Activated effector memory CD4-positive, alpha-beta T cell treated with anti-CD3 and anti-CD28 coated beads, Interleukin-2, amount 50 U/mL, for 16 hours (primary cell): ENCODE measurements at places on chromosomes 12 and 14.

GRCh38 chr14:81256289-81256960 is 35.7 kb upstream of the GTF2A1 start:
- no peak for DNase-seq

DNA sequence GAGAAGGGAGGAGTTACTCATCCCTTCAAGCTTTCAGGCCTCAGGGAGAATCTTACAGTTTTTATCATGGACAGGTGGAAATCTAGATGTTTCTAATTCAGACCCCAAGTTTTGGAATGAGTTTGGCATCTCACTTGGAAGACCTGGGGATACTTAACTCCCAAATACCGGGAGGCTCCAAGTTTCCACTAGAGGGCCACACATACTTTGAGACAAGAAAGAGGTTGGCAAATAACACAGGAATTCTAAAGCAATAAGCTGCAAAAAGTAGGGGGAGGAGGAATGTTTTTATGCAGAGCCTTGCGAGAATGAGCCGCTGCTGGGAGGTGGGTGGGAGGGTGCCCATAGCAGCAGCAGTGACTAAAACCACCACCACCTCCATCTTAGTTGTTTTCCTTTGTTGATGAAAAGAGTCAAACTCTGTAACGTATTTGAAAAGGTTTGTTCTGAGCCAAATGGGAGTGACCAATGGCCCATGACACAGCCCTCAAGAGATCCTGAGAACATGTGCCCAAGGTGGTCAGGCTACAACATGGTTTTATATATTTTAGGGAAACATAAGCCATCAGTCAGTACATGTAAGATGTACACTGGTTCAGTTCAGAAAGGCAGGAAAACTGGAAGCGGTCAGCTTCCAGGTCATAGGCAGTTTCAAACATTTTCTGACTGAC is 34.2 kb upstream of the RNASE1 start:
- no peak for DNase-seq

GRCh38 chr14:89196545-89196944 is 220.5 kb downstream of the FOXN3 start:
- no peak for DNase-seq

GRCh38 chr14:26993556-26993955 is 395.7 kb upstream of the NOVA1 start:
- DNase-seq: no peak

GRCh38 chr12:114685869-114686268 is 1.9 kb upstream of the TBX3 start:
- DNase-seq: no peak

DNA sequence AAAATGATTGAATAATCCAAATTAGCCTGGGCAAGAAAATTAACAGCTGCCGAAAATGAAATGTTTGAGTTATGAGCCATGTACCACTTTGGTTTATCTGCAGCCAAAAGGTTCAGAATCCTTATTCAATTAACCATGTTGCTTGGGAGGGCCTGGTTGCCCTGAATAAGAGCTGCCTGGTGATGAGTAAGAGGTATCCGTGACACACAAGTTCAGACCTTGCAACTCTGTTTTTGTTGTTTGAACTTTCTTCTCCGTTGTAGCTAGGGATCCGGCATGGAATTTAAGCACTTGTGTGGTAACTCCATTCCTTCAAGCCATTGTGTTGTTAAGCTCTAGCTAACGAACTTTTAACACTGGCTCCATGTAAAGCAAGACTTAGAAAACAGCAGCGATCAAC is 35.7 kb downstream of the FOXA1 start:
- no peak for DNase-seq

- no peak for DNase-seq
Measured at GRCh38 chr12:57241402-57242310, 9.3 kb downstream of the STAC3 start.

DNA sequence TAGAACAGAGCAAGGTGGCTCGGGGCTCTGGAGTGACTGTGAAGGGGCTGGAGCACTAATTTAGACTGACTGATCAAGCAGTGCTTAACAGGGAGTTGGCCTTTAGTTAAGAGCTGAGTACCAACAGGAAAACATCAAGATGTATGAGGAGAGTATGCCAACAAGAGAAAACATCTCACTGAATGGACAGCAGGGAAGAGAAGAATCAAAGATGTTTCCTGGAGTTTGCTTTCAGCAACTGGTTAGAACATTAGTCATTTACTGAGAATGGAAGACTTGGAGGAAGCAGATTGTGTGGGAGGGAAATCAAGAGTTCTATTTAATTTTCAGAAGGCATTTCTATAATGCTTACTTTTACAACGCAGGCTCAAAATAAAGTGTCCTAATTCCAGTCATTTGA is 259.3 kb downstream of the ADAMTS20 start:
- DNase-seq: no peak

GRCh38 chr14:103522649-103523574 is at the start of gene CKB:
Gene CKB, minus strand, starts transcription at chr14:103522830. Its CDS starts 337 bp downstream, at chr14:103522493.
- peak; percentile 75 for DNase-seq

DNA sequence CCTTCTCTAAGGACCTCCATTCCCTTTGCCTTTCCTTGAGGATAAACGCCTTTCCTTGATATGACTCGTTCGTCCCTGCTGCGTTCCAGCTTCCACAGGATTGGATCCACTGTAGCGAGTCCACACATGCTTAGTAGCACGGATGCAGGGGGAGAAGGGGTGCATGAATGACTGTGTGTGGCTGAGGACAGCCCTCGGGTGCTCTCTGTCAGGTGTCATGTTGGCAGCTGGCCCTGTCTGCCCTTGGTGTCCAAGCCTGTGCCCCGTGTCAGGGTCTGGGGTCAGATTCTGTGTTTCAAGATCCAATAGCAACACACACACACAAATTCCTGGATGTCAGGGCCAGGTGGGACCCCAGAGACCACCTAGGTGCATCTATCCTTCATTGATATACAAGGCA is 17.5 kb upstream of the KRT80 start:
- DNase-seq: no peak

DNA sequence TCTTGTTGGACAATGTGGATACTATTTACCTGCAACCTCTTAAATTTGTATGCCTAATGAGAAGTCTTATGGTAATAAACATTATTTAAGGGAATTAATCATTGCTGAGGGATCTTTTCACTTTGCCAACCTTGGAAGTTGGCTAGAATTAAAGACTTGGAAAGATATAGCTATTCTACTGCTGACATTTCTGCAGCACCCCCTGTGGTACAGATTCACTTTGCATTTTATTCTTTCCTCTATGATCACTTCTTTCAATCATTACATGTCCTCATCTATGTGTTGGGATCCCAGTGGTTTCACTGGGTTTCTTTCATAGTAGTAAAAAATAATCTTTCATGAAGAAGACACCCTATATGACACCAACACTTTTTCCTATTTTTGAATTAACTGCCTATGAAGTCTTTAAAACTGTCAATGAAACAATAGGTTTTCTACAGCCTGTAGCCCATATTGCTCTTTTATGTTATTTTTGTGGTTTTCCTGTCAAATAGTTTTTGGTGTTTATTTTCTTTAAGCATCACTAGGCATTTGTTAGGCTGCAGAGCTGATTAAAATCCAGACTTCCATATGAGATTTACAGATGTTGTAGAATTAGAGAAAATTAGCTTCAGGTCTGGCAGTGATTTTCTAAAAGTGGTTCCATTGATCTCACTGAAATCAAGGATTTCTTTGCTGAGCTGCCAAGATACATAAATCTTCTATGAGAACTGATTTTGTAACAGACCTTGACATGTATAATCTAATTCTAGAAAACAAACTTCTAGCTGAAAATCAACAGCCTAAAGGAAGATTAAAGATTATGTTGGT is 256.1 kb downstream of the NAV3 start:
- no peak for DNase-seq

GRCh38 chr12:65756956-65757511 is 67.2 kb upstream of the HMGA2 start:
- no peak for DNase-seq

DNA sequence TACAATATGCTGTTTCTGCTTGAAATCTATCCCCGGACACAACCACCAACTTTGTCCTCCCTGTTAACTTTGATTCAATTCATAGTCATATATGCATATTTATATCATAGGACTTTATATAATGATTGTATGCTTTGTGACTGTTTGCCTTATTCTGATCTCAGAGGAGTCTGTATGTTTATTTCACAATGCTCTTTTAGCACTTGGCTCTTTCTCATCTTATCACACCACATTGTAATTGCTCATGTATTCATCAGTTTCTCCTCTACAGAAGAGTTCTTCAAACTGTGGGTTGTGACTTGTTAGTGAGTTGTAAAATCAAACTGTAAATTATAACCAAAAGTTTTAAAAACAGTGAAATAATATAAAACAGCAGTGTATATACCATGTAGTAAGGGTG is 21.7 kb upstream of the PPM1A start:
- no peak for DNase-seq

DNA sequence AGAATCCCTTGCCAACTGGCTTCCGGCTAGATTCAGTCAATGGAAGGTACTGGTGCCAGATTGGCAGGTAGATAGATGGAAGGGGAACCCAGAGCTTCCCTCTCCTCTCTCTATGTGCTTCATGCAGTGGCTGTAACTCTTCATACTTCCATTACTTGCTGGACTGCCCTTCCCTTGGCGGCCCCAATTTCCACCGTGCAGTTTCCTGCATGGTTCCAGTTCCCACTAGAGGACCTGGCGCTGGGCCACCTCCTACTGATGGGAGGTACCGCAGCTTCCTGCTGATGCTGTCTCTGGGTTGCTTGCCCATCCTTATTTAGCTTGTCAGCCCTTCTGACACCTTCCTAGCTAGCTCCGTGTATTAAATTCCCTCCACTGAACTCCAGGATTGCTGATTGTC is 226.4 kb downstream of the ANO2 start:
- no peak for DNase-seq
